ENCODE measurements at places on chromosomes 1 and 21.

- DNase-seq, result no peak
Observed at GRCh38 chr21:46454634-46455390, 3.9 kb upstream of the DIP2A start.

GRCh38 chr21:40331172-40331571 is 463.9 kb downstream of the PCP4 start:
- no peak for DNase-seq

GRCh38 chr1:201530741-201531531 is 8.0 kb upstream of the NAV1 start:
- DNase-seq, result peak; percentile 54

GRCh38 chr21:16841975-16842695 is 670.7 kb upstream of the CXADR start:
- DNase-seq, result no peak

- DNase-seq, result peak; percentile 55
Observed at GRCh38 chr1:13808729-13809131, 108.7 kb downstream of the PRDM2 start.

- no peak for DNase-seq
Observed at GRCh38 chr1:30334767-30335166, 388.6 kb downstream of the MATN1 start.

GRCh38 chr1:39426346-39426745 is 65.1 kb upstream of the BMP8A start:
- no peak for DNase-seq
